Hippocampal formation (tissue), 2 donors: ENCODE measurements at places on chromosomes 12 and 14.

GRCh38 chr14:63496837-63497400 lies 46.3 kb downstream of the PPP2R5E start:
- DNase-seq = no peak

DNA sequence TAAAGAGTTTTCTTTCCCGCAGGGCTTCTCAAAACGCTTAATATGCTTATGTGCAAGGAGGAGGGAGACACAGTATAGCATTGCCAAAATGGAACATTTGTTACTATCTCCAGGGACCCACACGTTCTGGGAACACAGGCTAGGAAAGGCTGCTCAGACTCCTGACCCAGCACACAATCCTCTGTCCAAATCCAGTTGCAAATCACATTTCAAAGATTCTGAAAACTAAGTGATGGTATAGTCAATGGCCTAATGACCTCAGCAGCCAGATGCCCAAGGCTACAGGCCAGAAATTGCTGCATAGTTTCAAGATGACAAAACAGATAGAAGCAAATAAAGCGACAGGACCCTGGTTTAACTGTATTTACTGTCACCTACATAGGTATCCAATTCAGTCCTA lies 97.0 kb upstream of the GRIP1 start:
- no peak for DNase-seq

DNA sequence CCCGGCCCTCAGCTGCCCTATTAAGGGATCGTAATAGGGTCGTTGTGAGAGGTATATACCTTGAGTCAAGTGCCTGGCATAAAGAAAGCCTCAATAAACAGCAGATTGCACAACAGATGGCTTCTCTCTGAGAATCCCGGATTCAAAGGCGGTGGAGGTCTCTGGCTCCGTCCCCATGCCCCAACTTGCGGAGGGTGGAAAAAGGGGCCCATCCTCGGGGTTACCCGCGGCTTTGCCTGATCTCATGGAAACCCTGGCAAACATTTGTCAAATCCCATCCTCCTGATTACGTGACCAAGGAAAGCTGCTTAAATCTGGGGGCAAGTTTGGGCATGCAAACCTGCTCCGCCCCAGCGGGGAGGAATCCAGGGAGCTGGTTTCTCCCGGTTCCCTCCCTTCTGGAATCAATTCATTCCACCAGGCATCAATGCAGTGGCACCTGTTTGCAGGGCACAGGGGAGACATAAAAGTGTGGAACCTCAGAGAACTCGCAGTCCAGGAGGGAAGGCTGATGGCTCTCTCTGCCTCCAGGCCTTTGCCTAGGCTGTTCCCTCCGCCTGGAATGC lies 12.3 kb downstream of the TRPV4 start:
- DNase-seq = no peak

GRCh38 chr12:90974286-90974685 lies 19.3 kb upstream of the CCER1 start:
- no peak for DNase-seq

DNA sequence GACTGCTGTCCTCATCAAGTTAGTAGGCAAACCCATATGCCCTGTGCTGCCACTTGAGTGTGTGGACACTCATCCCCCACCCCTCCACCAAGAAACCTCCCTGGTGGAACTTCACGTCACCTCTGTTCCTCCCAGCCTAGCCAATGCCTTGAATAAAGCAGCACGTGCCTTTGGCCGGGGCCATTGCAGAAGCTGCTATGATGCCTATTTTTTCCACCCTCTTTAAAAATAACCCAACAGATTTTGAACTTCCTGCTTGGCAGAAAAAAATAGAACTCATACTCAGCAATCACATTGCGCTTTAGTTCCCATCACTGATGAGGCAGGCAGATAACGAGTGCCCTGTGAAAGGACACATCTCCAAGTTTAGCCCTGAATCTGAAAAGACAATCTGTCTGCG lies 23.1 kb upstream of the PWP1 start:
- no peak for DNase-seq

DNA sequence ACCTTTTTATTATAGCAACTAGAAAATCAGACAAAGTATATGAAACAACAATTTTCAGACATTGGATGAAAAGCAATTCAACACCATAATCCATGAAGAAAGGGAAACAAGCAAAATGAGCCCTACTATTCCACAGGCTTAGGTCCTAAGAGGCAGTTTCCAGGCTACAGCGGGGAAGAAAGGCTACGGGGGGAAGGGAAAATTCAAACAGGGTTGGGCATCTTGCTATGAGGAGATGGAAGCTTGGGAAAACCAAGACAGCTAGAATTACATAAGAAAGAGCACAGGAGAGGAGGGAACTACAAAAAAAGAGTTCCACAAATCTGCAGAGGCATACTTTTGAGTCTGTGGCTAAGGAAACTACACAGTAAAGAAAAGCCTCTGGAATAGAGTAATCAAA lies 356.0 kb upstream of the CLEC14A start:
- no peak for DNase-seq

GRCh38 chr12:22377731-22378496 lies 43.4 kb upstream of the ST8SIA1 start:
- DNase-seq = no peak

- no peak for DNase-seq
Observed at GRCh38 chr12:96710127-96710745, 196.8 kb upstream of the NEDD1 start.
